Activated CD8-positive, alpha-beta memory T cell treated with anti-CD3 and anti-CD28 coated beads for 48 hours (primary cell): ENCODE measurements at places on chromosomes 2 and 18.

- no peak for DNase-seq
These were observed 415.9 kb downstream of the SLC4A3 start for GRCh38 chr2:220043155-220043989.

- no peak for DNase-seq
These were observed 119.1 kb downstream of the NEDD4L start for GRCh38 chr18:58163004-58163590.

DNA sequence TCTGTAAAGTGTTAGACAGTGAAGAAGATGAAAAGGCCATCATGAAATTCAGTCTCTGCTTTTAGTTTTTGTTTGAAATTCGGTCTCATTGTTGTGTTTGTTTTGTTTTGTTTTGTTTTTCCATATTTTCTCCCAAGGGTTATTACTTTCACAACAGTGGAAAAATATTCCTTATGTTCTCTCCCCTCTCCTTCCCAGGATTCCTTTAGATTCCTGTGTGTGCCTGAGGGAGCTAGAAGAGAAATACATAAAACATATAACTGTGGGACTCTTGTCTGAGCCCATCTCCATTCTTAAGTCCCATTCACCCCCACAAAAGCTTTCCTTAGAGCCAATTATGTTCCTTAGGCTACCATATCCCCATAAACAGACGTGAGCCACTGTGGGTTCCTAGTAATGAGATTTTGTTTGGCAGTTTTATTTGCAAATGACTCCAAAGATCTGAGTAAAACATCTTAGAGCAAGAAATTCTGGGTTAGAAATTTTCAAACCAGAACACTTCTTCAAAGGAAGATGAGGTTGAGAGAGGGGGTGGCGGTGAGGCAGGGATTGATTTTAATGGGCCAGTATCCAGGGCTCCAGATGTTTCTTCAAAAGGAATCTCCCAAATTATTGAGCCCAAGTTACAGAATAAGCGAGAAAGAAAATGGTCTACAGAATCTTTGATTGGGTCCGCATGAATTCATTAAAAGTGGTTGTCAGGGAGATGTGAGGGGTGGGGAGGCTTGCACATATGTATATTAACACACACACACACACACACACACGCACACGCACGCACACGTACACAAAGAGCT is 157.8 kb upstream of the TNP1 start:
- no peak for DNase-seq

DNA sequence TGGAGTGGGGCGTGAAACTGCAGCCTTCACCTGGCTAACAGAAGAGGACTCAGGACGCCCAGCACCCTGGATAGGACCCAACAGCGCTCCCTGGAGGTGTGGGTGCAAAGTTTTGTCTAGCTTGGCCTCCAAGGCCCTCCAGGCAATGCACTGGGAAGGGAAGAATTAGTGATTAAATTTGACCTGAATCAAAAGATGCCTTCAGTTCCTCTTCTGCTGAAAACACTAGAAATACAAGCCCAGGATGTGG is 779 bp upstream of the TRIB2 start:
- peak; percentile 55 for DNase-seq

GRCh38 chr2:9178110-9178903 is 28.3 kb upstream of the ASAP2 start:
- no peak for DNase-seq

GRCh38 chr18:39951142-39951720 is 2003.8 kb upstream of the PIK3C3 start:
- no peak for DNase-seq

- no peak for DNase-seq
These were observed 34.1 kb downstream of the ODC1 start for GRCh38 chr2:10413991-10414451.

- DNase-seq, result no peak
These were observed 186.6 kb downstream of the GBX2 start for GRCh38 chr2:235981631-235982030.

- DNase-seq, result no peak
These were observed 8.8 kb downstream of the RETREG2 start for GRCh38 chr2:219186754-219187456.

- DNase-seq, result no peak
These were observed 53.5 kb downstream of the NXPH2 start for GRCh38 chr2:138726681-138727080.

DNA sequence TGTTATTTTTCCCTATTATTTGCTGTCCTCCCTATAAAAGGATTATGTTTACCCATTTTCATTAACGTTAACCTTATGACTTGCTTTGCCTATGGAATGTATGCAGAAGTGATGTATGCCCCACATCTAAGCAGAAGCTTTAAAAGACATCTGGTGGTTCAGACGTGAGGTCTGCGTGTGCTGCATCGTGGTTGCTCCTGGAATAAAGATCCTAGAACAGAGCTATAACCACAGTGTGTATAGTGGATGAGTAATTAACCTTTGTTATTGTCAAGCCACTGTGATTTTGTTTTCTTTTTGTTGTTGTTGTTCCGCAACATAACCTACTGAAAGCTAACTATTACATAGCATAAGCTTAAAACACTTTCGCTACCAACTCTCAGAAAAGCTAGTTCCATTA is 20.9 kb upstream of the CFAP36 start:
- no peak for DNase-seq

DNA sequence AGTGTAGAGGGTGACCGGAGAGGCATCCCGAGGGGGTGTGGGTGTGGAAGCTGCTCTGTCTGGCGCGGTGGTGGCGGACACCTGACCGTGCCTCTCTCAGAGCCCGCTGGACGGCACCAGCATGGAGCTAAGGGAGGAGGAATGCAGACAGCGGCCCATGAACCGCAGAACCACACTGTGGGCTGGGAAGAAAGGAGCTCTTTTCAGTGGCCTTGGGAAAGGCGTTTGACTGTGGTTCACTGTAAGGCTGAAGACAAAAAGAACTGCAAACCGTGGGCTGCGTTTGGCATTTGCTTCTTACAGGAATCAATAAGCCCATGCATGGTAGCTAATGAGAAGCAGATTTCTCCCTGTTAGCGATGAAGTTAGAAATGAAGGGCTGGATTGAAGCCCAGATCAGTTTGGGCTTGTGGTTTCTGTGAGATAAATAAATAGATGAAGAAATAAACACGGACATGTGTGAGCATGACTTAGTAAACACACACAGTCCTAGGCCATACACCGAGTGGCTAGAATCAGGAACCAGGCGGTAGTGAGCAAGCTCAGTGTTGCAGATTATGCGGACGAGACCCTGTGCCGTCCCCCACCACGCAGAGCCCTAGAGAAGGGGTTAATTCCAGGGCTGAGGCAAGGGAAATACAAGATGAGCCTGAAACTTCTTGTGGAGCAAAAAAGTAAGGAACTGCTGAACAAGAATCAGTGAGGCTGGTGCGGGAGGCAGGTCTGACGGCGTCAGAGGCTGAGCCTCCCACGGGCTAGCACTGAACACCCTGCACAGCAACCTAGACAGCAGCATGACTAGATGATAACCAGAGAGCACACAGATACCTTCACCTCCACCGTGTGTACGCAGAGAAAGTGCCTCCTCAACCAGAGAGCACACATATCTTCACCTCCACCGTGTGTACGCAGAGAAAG is 29.3 kb upstream of the NFATC1 start:
- DNase-seq, result no peak

DNA sequence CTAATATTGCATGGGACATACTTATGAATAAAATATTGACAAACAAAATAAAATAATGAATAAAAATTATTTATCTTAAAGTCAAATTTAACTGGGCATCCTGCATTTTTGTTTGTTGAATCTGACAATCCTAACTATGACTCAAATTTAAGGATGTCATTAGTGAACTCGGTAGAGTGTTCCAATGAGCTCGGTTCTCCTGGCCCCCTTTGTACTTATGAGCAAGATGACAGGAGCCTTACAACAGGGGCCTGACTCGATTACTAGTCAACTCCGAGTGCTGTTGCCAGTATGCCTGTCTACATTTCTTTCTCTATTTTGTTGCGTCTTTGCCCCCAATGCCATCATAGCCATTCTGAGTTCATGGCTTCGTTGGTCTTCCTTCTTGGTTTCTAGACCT is 40.3 kb downstream of the HRH4 start:
- DNase-seq, result no peak

DNA sequence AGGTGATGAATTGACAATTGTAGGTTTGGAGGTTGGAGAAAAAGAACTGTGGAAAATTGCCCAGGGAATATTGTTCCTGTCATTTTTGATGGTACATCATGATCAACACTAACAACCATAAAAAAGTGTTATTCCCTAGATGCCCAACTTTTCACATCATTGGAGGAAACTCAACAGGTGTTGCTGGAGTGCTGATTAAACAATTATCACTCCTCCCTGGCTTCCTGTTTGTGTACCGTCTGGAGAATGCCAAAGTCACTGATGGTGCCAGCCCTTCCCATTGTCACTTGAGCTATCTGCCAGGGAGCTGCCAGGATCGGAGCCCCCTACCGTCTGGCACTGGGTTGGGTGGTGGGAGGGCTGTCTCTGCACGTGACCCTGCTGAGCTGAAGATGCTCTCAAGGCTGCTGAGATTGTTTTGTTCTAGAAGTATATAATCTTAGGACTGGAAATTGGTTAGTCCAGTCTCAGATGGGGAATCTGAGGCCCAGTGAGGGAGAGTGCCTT is 156.9 kb downstream of the PRKCE start:
- DNase-seq, result no peak

GRCh38 chr18:48207733-48208132 is 201.4 kb downstream of the ZBTB7C start:
- no peak for DNase-seq

GRCh38 chr18:63301434-63301833 is 18.1 kb downstream of the BCL2 start:
- no peak for DNase-seq

- no peak for DNase-seq
These were observed 1093.6 kb downstream of the SUCLG1 start for GRCh38 chr2:83365476-83365875.

DNA sequence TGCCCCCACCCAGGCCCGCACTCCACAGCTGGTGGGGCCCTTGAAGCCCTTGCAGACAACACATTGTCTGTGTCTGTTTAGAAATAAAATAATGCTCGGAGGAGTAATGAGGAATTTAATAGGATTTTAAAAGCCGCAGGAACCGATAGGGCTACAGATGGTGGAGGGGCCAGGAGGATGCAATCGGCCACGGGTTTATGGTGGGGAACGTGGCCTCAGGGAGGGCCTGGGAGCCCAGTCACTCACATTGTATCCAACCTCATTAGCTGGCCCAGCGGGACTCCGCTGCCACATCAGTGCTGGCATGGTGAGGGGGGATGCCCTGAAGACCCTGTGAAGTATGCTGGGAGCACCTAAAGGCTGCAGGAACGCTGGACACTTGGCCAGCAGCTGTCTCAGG is 252.0 kb downstream of the CELF4 start:
- DNase-seq, result no peak

- no peak for DNase-seq
These were observed 1.4 kb upstream of the MARCO start for GRCh38 chr2:118940486-118941120.

GRCh38 chr2:72863046-72863445 is 24.2 kb upstream of the SPR start:
- no peak for DNase-seq

- no peak for DNase-seq
These were observed 46.2 kb upstream of the RPE start for GRCh38 chr2:209956271-209956670.

- DNase-seq, result no peak
These were observed 446 bp upstream of the COPS7B start for GRCh38 chr2:231785822-231786176.

- DNase-seq, result no peak
These were observed 124.2 kb upstream of the SATB2 start for GRCh38 chr2:199581935-199582360.

GRCh38 chr2:75088791-75089190 is 110.5 kb downstream of the TACR1 start:
- DNase-seq, result no peak

- DNase-seq, result no peak
These were observed 12.9 kb downstream of the CD226 start for GRCh38 chr18:69934601-69935265.

- no peak for DNase-seq
These were observed 88.1 kb upstream of the SLC8A1 start for GRCh38 chr2:40540026-40540425.

DNA sequence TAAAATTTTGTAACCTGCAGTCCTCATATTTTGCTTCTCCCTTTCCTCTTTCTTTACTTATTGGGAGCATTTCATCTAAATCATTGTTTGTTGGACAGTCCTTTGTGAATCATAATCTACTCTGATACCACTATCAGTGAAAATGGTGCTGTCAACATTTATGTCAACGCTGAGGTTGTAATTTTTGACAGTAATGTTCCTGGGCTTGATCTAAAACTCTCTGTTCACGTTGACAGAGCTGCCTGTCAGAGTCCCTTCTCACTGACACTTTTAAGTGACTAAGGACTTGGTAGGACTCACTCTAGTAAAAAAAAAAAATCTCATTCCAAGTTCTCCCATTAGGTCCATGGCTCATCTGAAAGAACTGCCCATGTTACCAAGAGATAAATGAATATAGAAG is 1640.8 kb upstream of the PIK3C3 start:
- no peak for DNase-seq

DNA sequence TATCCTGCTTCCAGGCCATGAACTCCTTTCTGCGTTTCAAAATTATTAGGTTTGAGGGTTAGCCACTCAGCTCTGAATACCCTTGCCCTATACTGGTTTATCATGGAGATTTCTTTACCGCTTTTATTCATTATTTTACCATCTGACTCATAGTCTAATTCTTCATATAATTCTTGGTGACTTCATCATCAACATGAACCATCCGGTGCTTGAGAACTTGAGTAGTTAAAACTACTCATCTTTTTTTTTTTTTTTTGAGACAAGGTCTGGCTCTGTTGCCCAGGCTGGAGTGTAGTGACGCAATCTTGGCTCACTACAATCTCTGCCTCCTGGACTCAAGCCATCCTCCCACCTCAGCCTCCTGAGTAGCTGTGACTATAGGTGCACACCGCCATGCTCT is 94.2 kb upstream of the LHCGR start:
- DNase-seq, result no peak

- no peak for DNase-seq
These were observed 41.1 kb downstream of the LIMS1 start for GRCh38 chr2:108575132-108575966.

- DNase-seq, result no peak
These were observed 12.6 kb downstream of the RELCH start for GRCh38 chr18:62199629-62200028.
